NCI-H2171 (cell line): ENCODE measurements at places on chromosomes 3 and 15.

DNA sequence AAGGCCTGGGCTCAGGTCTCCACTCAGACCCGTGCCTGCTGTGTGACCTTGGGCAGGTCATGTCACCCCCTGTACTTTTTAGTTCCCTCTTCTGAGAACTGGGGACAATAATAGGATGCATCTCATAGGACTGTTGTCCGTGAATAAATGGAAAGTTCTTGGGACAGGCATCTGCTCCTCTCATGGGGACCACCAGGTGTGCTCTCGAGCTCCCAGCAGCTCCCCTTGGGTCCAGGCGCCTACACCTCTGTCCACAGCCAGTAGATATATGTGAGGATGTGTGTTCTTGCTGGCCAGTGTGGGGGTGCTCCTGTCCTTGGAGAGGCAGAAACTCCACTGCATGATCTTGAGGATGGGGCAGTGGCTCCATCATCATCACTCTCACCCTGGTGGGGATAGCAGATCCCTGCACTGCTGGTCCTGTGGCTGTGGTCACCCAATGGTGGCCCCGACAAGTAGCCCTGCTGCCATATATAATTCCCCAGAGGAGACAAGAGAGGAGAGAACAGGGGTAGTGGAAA lies 257.6 kb upstream of the TLE3 start:
- DNase-seq, result no peak

- no peak for DNase-seq
These were observed 216.1 kb upstream of the ROPN1 start for GRCh38 chr3:124207873-124208485.

DNA sequence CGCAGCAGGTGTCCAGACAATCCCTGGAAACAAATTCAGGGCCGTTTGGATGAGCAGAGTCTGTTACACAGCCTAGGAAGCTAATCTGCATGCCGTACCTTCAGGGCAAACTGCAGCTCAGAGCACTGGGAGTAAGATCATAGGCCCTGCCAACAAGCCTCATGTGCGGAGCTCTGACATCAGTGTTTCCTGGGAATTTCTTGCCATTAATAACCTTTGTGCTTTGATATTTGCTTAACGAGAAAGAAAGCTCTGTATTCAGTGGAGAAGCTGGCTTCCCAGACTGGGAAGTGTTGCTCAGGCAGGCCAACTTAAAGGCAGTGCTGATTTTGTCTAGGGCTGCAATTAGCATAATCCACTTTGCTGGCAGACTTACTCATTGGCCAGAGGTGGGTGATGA lies 116.1 kb upstream of the KLHL25 start:
- no peak for DNase-seq

- DNase-seq, result no peak
These were observed 47.6 kb upstream of the CLSTN2 start for GRCh38 chr3:139887431-139887830.

GRCh38 chr15:88834211-88834812 lies 31.1 kb downstream of the ACAN start:
- DNase-seq, result no peak

DNA sequence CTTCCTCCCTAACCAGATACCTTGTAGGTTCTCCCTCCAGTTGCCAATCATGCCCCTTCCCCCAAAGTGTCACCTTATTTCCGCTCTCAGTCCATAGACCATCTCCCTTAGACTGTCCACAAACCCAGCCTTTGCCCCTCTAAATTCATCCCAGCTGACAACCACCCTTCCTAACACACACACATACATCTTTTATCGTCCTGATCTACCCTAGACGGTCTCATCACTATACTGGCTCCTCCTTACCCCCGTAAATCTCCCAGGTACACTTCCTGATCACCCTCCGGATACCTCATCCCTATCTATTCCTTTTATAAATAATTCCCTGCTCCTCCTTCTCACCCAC lies 828 bp downstream of the THOC7 start:
- no peak for DNase-seq

- no peak for DNase-seq
These were observed 40.7 kb downstream of the TNIK start for GRCh38 chr3:171419457-171419856.

GRCh38 chr15:81073801-81074200 lies 60.3 kb upstream of the CFAP161 start:
- DNase-seq, result no peak

GRCh38 chr3:188036375-188037194 lies 117.4 kb upstream of the LPP start:
- DNase-seq, result no peak

DNA sequence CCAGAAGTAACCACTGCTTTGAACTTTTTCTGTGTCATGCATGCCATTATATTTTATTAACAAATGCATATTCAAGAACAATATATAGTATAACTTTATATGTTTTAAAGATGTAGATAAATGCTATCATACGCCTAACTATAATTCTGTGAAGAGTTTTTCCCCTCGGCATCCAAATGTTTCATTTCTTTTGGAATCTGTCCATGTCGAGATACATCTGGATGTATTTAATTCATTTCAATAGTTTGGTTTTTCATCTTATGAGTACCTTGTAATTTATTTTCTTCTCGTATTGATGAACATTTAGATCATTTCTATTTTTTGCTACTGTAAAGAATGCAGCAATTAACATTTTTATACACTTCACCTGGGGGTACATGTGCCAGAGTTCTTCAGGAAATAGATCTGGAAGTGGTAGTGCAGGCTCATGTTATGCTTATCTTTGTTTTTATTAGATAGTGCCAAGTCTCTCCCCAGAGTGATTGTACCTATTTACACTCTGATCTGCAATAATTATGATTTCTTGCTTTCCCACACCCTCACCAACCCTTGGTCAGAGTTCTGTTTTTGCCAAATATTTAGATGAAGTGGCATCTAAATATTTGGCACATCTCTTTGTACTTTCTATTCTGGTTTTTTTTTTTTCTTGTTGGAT lies 29.7 kb downstream of the USP13 start:
- no peak for DNase-seq

GRCh38 chr3:133573054-133573628 lies 345 bp upstream of the CDV3 start:
- no peak for DNase-seq

- no peak for DNase-seq
These were observed 353.3 kb downstream of the PLCL2 start for GRCh38 chr3:17238023-17238422.

DNA sequence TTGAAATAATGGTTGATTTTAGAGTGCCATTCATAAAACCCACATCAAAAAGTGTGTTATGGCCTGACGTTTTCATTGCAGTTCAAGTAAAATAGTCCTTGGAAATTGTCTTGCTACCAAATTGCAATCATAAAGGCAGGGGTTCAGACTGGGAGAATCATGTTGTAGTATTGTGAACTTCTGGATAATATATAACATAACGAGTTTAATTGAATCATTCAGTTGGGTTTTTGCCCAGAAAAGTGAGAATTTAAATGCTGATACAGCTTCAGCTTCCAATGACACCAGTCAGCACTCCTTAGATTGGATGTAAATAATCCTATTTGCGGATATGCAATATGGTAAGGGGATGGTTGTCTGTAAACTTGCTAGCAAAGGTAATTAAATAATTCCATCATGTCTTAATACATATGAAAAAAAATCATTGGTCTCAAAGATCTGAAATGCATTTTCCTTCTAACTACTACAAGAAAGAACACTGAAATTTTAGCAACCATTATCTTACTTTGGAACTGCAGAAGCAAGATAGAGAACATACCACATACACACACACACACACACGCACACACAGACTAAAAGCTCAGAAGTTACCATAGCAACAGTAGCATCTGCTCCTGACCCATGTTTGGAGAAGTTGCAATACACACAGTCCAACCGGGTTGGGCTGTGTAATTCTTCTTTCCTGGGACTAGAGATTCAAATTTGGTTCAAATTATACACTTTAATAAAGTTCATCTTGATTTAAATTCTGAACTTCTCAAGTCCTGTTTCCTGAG lies 686.2 kb upstream of the NR2F2 start:
- no peak for DNase-seq

DNA sequence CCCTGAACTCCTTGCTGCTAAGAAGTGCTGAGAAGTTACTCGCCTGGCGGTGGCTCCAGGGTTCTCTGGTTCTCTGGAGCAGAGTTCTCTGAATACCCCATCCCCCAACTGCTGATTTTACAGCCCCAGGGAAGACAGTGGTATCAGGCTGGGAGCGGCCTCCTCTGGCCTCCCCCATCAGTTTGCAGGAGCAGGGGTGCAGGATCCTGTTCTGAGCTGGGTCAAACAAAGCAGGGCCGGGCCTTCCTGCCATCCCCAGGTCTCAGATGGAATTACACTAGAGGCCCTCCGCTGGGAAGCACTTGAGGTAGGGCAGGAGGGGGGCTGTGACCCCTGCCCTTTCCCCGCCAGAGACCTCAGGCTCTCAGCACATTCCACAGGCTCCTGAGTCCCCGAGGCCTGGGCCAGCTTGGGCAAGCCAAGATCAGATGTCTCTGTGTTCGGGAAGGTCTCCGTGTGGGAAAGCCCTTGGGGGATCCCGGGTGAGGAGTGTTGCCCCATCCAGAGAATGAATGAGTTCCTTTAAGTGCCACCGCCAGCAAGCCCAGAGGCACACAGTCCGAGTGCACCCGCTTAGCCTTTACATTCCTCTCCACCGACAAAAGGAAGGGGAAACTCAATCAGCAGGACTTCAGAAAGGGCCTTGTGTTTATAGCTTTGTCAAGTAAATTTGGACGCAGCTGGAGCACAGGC lies 149.9 kb downstream of the LRRK1 start:
- no peak for DNase-seq

- DNase-seq, result no peak
These were observed 95.7 kb downstream of the CHDH start for GRCh38 chr3:53750253-53751210.

GRCh38 chr3:127780536-127781400 lies 41.5 kb downstream of the MGLL start:
- no peak for DNase-seq

DNA sequence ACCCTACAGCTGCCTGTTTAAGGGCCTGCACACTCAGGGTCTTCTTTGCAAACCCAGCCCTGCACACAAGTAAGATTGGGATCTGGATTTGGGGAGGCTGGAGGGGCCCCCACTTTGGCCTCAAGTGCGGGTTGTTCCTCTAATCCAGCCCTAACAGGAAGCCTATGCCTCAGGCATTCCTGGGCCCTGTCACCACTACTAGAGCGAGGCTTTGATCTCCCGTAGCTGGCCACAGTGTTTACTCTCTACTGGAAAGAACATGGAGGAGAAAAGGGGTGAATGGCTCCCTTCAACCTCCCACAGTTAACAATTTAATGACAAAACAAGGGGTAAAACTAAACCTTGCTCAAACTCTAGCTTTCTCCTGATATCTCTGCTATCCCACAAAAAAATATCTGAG lies 48.4 kb downstream of the DZIP1L start:
- DNase-seq, result no peak

GRCh38 chr3:99761415-99762165 lies 56.1 kb upstream of the CMSS1 start:
- no peak for DNase-seq

DNA sequence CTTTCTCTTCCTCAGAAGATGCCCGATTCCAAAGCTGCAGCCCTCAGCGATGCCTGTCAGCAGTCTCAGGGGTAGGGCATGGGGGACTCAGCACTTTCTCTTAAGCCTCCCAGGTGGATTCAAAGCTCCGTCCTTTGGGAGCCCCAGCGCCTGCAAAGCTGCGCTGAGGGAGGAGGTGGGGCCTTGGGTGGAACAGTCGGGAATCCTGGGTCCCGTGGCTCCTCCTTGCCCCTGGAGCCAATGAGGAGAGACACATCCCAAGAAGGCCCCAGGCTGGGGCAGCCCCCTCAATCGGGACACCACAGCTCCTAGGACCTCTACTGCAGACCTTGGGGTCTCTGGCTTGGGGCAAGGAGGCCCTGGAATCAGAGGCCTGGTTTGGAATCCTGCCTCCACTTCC lies 227.5 kb upstream of the IGF1R start:
- DNase-seq, result no peak

- no peak for DNase-seq
These were observed 144.5 kb downstream of the ATP10A start for GRCh38 chr15:25718597-25718996.

DNA sequence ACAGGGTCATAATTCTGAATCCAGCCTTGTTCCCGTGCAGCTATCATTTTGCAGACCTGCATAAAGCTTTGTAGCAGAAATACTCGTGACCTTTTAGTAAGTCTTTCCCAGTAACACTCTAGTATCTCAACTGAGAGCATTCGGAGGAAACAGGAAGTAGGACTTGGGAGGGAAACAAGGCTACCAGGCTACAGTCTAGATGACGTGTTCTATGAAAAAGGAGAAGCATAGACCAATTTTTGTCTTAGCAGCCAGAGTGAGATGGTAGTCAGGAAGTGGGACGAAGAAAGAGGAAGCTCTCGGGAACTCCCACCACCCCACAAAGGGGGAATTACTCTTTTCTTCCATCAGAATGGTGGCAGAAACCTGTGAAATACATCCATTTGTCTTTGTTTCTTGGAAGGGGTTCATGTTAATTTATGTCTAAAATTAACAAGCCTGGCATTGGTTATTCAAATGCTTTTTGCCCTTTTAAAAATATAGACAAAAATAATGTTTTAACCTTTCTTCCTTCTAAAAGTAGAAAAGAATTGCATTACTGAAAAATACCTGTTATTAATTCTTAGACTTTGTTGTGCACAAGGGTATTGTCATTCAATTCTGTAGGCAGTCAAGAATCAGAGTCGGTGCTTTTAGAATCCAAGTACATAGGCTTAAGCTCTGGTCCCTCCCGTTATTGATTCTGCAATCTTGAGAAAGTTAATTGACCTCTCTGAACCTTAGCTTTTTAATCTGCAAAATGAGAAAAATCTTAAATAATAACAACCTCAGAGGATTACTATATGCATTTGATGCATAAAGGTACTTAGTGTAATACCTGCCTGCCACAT lies 1.6 kb upstream of the SUCNR1 start:
- no peak for DNase-seq

DNA sequence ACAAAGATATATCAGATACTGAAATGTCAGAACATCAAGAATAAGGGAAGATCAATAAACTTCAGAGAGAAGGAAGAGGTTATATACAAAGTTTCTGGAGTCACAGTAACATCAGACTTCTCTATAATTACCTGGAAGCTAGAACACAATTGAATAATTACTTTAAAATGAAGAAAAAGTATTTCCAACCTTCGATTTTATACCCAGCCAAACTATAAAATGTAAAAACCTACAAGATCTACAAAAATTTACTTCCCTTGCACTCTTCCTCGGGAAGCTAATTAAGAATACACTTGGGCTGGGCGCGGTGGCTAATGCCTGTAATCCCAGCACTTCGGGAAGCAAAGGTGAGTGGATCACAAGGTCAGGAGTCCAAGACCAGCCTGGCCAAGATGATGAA lies 6.6 kb upstream of the MINDY2 start:
- no peak for DNase-seq

- DNase-seq, result no peak
These were observed 107.6 kb downstream of the RBPMS2 start for GRCh38 chr15:64667736-64668161.

- DNase-seq, result no peak
These were observed 267.7 kb downstream of the PTPRG start for GRCh38 chr3:61828880-61829721.

- DNase-seq, result peak; percentile 30
These were observed 69.4 kb upstream of the FOXP1 start for GRCh38 chr3:71652781-71653413.
